ENCODE measurements at places on chromosomes 7 and 10. TPM values are rescaled to one million over a fixed set of nuclear protein-coding genes. Genes with fewer than 3 reads are reported as not detected.

TRIL gene
- 46.4 TPM for polyA plus RNA-seq

DNA sequence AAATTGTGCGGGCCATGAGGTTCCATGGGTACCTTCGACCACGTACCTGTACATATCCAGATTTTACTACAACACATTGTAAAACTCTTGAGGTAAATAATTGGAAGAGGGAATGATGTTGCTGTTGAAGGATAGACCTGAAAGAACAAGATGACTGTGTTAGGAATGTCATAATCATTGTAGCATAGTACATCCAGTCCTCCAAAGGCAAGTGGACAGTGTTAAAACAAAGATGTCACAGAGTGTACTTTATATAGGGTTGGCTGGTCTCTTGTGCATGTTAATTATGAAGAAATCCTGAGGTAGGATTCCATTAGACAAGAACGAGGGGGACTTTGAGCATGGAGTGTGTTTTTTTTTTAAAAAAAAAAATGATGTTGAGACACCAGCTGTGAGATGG, 30.4 kb downstream of the VWC2 start:
- no peak for DNase-seq

GRCh38 chr7:65960351-65961074, 21.5 kb downstream of the GUSB start:
- no peak for DNase-seq

CDNF gene
- 3.2 TPM for polyA plus RNA-seq

NXPH1 gene
- 0.28 TPM for polyA plus RNA-seq

- no peak for DNase-seq
These were observed 53.8 kb downstream of the KDM7A start for GRCh38 chr7:140122965-140123364.

DNA sequence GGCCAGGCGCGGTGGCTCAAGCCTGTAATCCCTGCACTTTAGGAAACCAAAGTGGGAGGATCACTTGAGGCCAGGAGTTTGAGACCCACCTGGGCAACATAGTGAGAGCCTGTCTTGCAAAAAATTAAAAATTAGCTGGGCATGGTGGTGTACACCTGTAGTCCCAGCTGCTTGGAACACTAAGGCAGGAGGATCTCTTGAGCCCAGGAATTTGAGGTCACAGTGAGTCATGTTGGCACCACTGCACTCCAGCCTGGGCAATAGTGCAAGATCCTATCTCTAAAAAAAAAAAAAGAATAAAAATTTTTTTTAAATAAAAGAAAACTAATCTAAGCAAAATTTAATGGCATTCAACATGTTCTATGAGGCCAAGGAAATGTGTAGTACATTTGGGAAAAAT, 44.9 kb upstream of the UBN2 start:
- DNase-seq: no peak

DNA sequence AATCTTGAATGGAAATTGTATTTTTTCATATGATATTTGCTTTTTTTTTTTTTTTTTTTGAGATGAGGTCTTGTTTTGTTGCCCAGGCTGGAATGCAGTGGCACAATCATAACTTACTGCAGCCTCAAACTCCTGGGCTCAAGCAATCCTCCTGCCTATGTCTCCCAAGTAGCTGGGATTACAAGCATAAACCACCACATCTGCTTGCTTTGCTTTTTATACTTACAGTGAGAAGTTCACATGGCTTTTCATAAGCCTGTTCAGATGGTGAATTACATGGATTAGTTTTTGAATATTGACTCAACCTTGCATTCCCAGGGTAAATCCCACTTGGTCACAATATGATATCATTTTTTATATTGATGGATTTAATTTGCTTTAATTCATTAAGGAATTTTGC, 22.0 kb downstream of the LRRD1 start:
- DNase-seq: no peak

GRCh38 chr7:117082647-117083046, 129.3 kb downstream of the ST7 start:
- no peak for DNase-seq

DNA sequence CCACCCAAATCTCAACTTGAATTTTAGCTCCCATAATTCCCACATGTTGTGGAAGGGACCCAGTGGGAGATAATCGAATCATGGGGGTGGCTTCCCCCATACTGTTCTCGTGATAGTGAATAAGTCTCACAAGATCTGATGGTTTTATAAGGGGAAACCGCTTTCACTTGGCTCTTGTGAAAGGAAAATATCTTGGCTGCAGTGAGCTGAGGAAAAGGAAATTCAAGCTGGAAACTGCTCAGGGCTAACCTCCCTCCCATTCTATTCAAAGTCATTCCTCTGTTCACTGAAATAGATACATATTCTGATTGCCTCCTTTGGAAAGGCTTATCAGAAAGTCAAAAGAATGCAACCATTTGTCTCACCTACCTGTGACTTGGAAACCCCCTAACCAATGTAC, 15.8 kb downstream of the CYCS start:
- no peak for DNase-seq

DNA sequence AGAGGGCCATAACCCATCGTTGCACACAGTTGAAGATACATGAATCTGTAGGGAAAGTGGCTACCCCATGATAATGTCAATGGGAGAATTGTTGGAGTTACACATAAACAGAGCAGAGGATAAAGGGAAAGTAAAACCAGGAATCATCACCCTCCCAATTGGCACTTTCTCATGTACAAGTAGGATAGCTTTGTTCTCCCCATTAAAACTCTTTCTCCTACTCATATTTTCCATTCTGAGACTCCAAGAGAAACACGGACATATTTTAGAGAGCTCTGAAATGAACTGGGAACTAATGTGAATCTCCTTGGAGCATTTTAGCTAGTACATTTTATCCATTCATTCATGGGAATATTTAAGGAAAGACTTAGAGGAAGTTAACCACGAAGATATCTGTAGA, 17.2 kb upstream of the LRRC17 start:
- no peak for DNase-seq

GRCh38 chr10:133062085-133062484, 25.6 kb upstream of the ADGRA1 start:
- DNase-seq: no peak

- DNase-seq: no peak
These were observed 291.0 kb downstream of the RNLS start for GRCh38 chr10:88292185-88292514.

DNA sequence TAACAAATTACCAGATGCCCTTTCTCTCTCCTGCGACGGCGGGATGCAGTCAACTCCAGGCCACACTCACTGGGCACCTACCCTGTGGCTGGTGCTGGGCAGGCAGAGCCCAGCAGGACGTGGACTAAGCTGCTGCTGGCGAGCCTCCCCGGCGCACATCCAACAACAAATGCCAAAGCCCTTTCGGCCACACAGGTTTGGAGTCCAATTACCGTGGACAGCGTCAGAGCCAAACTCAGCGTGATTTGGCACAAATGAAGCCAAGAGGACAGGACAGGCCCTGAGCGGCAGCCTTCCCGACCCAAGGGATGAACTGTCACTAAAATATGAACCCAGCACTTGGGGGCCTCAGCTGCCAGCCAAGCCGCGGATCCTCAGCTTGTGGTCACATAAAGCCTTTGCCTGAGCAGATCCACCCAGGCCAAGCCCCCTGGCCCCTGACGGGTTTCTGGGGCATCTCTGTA, 28.4 kb downstream of the DAGLB start:
- DNase-seq: no peak

- DNase-seq: no peak
These were observed 45.6 kb upstream of the SCIN start for GRCh38 chr7:12524794-12525386.

DNA sequence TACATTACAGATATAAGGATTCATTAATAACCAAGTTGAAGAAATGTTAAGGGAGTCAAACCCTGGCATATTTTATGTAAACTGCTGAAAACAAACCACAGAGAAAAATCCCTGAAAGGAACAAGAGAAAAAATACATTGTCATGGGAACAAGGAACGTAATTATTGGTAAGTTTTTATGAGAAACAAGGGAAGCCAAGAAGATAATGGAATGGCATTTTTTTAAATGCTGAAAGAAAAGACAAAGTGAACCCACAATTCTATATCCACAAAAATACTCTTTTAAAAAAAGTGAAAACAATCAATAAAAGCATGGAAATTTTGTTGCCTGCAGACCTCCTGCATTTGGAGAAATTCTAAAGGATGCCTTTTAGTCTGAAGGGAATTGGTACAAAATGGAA, 136.4 kb downstream of the CD36 start:
- no peak for DNase-seq

STRIP2 gene
- 2.4 TPM for polyA plus RNA-seq

- DNase-seq: no peak
These were observed 3.4 kb upstream of the SAMD8 start for GRCh38 chr10:75107756-75108683.

GRCh38 chr10:113426181-113426877, 126.5 kb upstream of the HABP2 start:
- no peak for DNase-seq

GRCh38 chr7:81769891-81770727, at the start of gene HGF:
HGF (minus strand) TSS chr7:81770047; CDS start chr7:81769971, 76 bp downstream.
- DNase-seq: no peak

- DNase-seq: no peak
These were observed 2.9 kb downstream of the MYL10 start for GRCh38 chr7:101626069-101626671.

PHKG1 gene
- polyA plus RNA-seq: 2.5 TPM

DNA sequence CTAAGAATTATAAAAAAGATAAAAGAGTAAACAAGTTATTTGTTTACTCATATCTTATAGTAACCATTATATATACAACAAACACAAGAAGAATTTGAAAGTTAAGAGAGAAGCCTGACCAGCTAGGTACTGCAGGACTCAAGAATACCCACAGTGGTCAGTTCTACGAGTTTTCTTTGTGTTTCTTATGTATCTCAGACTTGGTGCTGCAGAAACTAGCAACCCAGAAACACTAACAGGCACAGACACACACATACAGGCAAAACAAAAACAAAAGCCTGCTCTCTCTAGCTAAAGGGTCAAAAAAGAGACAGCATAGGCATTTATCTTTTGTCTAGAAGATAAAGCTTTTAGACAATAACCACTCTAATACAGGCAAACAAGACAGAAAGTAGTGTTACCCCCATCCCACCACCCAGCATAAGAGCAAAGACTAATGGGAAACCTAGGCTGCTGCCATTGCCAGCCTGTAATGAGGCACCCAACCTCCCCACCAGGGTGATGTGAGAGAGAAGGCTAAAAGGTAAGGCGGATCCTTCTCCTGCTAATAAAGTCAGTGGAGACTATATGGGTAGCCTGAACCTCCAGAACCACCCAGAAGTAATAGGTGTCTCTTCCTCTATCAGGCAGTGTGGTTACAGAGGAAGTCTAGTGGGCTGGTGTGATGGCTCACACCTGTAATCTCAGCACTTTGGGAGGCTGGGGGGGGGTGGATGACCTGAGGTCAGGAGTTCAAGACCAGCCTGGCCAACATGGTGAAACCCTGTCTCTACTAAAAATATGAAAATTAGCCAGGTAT, 113.9 kb downstream of the DNAJC1 start:
- DNase-seq: no peak

DNA sequence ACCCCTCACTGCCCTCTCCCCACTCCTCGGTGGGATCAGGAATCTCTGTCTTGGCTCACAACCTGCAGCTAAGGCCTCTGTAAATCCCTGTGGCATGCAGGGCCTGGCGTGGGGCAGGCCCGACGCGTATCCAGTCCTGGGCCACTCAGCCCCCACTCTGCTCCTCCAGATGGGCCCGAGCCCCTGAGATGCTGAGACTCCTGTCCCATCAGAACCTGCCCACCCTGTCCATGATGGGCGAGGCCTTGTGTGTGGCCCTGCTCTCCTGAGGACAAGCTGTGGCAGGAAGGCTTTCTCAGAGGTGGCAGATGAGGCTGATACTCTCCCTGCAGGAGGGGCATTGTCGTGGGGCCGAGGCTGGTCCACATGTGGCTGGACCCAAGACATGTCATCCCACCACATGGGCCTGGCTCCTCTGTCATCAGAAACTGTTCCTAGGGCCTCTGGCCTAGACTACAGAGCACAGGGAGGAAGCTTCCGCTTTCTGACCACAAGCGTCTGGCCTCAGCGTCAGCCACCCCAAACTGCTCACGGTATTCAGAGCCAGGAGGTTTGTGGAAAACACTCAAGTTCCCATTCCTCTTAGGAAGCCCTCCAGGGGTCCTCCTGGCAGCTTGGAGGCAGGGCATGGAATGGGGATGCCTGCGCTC, 6.0 kb downstream of the ALOX5 start:
- DNase-seq: no peak

UCMA gene
- polyA plus RNA-seq: not detected

DNA sequence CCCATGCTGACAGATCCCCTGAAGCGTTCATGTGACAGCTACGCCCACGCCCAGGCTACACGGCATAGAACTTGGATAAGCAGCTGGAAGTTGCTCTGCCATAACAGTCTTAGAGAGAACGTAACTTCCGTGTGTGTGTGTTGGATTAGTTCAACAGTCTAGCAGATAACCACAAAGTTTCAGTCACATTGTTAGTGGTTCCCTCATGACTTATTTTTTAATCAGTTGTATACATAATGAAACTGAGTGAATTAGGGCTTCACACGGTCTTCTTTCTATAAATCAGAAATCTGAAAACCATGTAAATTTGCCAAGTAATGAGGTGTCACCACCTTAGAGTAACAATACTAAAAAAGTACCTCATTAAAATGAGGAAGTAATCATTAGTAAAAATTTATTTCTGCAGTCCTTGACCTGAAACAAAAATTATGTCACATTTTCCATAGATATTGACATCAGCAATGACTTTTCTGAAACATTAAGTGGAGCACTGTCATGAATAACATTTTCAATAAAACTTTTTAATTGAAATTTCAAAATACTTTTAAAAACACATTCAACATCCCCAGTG, 21.7 kb upstream of the MACC1 start:
- no peak for DNase-seq

DNA sequence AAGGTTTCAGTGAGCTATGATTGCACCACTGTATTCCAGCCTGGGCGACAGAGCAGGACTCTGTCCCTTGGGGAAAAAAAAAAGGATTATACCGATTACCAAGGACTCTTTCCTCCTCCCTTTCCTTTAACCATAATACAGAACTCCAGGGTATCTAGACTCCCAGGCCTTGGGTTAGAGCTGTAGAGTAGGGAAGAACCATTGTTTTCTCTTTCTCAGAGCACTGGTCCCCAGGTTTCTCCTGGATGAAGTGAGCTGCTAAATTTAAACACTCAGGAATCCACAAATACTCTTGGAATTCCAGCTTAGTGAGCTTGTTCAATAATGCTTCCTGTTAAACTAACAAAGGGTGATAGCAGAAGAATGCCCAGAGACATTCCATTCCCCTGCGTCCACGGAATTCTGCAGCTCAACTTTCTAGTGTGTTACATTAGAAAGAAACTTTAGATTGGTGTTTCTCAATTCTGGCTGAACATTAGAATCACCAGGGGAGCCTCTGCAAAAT, 14.6 kb upstream of the RPEL1 start:
- DNase-seq: no peak
